ENCODE measurements at places on chromosomes 6 and 20. TPM values are rescaled to one million over a fixed set of nuclear protein-coding genes. Genes with fewer than 3 reads are reported as not detected.

DNA sequence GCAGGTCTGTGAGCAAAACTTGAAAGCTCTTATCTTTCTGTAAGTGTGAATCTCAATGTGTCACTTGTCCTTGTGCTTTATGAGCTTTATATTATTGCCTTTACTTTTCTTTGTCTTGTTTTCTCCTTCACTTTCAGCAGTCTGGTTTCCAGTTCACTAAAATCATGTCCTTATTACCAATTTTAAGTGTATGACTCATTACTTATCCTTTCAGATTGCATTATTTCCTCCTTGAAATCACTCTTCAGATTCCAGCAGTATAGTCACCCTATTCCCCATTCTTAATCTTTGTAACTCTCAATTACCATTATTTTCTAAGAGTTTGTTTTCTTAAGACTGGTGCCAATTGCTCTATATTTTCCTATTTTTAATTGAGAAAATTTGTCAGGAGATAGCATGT is 117.4 kb upstream of the GRIK2 start:
- DNase-seq: no peak

DNA sequence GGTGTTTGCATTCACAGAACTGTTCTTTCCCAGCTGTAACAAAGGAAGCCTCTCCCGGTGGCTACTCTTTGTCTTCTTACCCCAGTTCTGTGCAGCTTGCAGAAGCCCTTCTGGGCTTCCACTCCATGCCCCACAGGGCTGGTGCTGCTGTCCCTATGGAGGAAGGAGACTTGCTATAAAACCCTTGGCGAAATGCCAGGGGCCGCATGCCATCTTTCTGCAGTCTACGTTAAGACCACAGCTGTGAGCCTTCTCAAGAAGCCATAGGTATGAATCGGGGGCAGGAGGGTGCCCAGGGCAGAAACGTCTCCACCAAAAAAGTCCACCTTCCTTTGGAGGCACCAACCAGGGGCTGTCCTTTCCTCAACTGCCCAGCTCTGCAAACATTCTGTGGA is 60.7 kb downstream of the PRND start:
- DNase-seq: no peak

- DNase-seq: no peak
Measured at GRCh38 chr20:32436142-32436861, 78.2 kb downstream of the ASXL1 start.

DNA sequence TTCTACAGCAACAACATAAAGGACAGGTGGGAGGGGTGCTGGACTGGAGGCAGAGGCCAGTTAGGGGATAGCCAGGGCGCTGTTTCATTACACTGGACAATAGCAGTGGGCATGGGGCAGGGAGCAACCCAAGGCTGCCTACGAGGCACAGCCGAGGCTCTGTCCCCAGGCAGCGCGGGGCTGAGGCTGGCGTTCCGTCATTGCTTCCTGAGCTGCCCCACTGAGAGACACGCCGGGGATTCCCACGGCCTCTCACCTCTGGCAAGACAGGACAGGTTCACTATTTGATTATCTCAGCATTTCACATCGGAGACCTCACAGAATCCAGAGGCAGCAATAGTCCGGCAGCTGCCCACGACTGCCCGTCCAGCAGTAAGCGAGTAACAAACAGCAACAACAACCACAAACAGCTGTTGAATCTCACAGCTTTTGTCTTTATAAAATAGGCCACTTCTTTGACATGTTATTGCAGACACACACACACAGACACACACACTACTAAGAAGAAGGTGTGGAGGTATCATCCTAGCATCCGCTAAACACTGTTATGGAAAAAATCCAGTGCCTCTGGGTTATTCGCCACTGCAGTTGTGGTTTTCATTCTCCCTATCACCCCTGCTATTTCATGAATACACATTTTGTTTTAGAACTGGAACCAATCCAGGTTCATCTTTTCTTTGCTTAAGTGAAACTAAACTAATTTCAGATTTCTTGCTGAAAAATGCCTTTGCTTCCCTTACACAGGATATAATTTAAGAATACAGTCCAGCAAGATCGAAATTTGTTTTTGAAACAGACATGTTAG is 19.5 kb downstream of the KIF25 start:
- no peak for DNase-seq

DNA sequence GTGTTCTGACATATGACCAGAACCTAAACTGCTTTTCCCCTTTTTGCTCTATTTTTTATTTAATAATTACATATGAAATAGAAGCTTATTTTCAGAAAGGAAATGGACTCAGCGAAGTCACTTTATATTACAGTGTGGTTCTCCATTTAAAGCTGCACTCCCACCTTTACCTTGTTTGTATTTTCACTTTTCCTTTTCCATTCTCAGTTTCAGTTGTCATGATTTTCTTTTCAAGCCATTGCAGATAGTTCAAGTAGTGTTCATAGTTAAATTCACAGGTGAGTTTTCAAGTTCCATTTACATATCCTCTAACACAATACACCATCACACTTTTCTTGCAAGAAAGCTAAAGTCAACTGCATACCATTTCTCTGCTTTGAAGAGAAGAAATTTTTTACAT is 400.2 kb downstream of the HACE1 start:
- no peak for DNase-seq

DNA sequence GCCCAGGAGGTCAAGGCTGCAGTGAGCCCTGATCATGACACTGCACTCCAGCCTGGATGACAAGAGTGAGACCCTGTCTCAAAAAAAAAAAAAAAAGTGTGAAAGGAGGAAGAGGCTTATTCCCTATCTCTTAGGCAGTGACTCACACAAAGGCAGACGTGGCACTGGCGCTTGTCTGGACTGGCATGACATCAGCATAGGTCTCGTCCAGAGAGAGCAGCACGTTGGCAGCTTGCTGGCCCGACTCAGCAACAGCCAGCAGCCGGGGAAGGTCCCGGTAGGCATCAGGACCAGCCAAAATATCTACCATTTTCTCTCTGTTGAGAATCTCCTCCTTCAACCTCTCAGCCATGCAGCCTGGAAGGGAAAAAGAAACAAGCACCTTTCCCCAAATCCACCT is 14.1 kb downstream of the CDK5RAP1 start:
- DNase-seq: no peak

DNA sequence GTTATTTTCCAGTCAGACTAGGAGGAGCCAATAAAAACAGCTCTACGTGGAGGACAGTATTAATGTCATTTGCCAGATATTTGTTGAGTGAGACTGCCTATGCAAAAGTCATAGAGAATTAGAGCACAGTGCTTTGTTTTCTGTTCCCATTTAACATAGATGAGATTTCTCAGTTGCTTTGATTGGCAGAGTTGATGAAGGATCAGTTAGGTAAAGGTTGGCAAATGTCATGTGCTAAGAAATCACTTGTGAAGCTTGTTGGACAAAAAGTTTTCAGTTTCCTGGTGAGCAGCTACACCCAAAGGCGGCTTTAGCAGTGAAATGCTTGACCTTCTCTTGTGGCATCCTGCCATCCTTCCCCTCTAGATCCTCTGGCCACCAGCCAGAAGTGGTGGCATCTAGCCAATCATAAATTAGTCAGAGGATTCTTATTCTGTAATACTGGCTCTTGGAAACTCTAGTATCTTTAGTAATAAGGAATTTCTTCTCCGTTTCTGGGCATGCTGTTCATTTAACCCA is 37.0 kb downstream of the BCKDHB start:
- peak; percentile 30 for DNase-seq

DNA sequence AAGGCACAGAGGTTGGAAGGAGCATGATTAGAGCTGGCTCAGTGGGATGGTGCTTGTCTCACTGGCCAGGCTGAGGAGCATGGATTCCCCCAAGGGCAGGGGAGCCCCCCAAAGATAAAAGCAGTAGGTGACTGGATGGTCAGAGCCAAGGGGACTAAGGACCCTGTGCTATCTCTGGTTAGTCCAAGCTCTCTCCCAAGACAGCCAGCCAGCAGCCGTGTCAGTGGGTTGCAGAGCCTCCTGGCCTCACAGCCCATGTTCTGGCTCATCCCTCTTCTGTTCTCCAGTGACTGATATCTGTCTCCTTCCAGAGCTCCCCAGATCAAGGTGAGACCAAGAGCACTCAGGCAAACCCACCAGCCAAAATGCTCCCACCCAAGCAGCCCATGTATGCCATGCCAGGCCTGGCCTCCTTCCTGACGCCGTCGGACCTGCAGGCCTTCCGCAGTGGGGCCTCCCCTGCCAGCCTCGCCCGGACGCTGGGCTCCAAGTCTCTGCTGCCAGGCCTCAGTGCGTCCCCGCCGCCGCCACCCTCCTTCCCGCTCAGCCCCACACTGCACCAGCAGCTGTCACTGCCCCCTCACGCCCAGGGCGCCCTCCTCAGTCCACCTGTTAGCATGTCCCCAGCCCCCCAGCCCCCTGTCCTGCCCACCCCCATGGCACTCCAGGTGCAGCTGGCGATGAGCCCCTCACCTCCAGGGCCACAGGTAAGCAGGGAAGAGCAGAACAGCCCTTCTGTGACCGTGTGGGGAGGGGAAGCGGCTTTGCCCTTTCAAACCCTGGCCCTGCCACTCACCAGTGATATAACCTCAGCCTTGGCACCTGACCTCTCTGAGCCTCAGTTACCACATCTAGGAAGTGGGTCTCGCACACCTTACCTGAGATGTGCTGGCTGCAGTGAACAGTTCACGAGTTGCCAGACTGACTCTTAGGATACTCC is 121.3 kb downstream of the JPH2 start:
- no peak for DNase-seq

- DNase-seq: no peak
Measured at GRCh38 chr6:42279144-42279781, 61.6 kb upstream of the MRPS10 start.

DNA sequence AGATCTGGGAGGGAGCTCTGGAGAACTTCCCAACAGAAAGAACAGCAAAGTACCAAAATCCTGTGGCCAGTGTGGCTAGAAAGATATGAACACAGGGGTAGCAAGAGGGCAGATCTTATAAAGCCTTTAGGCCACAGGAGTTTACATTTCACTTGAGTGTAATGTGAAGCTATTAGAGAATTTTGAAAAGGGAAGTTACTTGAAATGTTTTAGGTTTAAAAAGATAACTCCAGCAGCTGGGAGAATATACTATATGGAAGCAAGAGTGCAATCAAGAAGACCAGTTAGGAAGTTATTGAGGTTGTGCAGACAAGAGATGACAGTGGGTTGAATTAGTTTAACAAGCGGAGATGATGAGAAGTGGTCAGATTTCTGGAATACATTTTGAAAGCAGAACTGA is 7.9 kb downstream of the SUPT3H start:
- no peak for DNase-seq

DNA sequence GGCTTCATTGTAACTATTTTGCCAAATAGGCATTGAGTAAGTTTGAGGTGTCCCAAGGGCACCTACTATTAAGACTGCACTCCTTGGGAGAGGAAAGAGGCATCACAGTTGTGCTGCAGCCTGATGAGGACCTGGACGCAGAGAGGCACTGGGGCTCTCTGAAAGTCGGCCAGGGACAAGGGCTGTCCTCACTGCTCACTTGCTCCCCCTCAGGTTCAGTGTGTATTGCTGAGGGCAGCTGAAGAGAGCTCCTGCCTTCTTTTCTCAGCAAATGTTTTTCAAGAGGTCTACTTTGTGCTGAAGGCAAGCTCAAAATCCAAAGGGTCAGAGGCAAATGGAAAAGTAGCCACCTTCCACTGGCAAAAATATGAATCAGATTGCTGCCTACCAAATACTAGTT is 331.8 kb downstream of the RIMS1 start:
- DNase-seq: no peak

- no peak for DNase-seq
Measured at GRCh38 chr6:101845172-101845571, 451.7 kb downstream of the GRIK2 start.

DNA sequence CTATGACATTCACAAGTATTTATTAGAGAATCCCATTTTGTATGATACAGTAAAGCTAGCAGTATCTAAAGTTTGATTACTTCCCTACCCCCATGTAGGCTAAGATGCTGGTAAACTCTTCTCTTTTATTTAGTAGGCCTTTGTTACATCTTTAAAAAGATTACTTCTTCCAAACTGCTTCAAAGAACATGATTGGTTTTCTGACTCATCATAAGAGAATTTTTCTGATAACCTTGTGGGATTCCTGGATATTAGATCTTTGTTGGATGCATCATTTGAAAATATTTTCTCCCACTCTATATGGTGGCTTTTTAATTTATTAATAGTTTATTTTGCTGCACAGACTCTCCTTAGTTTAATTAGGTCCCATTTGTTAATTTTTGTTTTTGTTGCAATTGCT is 898.3 kb upstream of the ADGRB3 start:
- no peak for DNase-seq

- no peak for DNase-seq
Measured at GRCh38 chr6:147676495-147677199, 168.2 kb downstream of the SAMD5 start.

DNA sequence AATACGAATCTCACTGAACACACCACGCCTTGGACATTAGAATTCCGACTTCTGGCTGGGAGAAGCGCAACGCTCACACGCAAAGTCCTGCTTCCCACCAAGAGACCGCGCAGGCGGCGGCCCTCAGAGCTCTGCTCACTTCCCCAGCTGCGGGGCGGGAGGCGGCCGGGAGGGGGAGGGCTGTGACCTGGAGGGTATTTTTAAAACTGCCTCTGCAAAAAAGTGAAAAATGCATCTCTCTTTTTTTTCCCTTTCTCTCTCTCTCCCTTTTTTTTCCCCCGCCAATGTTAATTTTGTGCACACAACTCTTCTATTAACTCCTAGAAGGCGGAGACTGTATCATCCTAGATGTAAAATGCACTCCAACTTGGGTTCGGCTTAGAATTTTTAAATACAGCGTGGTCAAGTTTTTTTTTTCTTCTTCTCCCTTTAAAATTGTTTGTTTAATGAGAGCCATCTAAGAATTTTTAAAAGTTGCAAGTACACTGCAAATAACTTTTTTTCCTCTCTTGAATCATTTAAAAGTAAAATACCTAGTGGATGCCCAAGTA is 66.4 kb downstream of the STX11 start:
- DNase-seq: no peak

- DNase-seq: peak; percentile 72
Measured at GRCh38 chr6:32415521-32416019, 8.6 kb upstream of the BTNL2 start.

DNA sequence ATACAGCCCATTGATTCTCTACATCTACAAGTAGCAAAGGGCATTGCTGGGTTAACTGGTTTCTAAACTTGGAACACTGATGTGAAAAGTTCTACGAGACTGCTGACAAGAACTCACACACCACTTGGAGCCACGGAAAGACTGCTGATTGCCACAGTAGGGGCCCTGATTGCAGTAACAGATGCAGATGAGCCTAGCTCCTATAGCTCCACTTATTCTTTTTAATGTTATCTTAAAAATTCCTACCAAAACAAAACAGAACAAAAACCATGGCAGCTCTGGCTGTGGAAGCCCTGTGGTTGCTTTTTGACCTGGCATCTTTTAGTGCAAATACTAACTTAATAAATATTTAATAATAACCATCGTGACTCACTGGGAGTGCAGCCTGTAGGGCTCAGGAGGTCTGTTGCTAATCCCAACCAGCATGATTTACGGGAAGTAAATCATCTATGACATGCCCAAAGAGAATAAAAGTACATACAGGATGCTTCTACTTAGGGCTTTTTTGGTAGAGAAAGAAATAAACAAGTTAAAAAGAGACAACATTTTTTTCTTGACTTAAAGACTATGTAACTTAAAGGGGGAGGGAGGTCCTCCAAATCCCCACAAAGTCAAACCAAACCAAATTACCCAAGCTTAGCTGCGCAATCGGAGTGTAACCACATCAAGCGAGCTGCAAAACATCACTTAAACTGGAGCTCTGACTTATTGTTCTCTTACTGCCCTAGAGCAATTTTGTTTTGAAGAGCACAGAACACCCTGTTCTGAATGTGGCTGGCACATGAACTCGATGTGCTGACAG is 87.2 kb downstream of the FKBP5 start:
- DNase-seq: peak; percentile 80

Gene RGS19
- 15.1 TPM for total RNA-seq

Gene CFAP61
- 8.1 TPM for total RNA-seq

Gene FGD2
- 17.9 TPM for total RNA-seq
